ENCODE measurements at places on chromosomes 3 and 15.

- peak; percentile 68 for DNase-seq
Measured at GRCh38 chr3:50269977-50270413, 1.0 kb downstream of the SEMA3B start.

- no peak for DNase-seq
Measured at GRCh38 chr15:46961795-46962194, 755.5 kb upstream of the SEMA6D start.

GRCh38 chr3:179608931-179609720 lies 4.5 kb downstream of the NDUFB5 start:
- no peak for DNase-seq

- peak; percentile 50 for DNase-seq
Measured at GRCh38 chr3:159852821-159853505, 135.7 kb upstream of the IL12A start.

GRCh38 chr3:112372396-112372795 lies 39.4 kb downstream of the CD200 start:
- DNase-seq, result no peak

DNA sequence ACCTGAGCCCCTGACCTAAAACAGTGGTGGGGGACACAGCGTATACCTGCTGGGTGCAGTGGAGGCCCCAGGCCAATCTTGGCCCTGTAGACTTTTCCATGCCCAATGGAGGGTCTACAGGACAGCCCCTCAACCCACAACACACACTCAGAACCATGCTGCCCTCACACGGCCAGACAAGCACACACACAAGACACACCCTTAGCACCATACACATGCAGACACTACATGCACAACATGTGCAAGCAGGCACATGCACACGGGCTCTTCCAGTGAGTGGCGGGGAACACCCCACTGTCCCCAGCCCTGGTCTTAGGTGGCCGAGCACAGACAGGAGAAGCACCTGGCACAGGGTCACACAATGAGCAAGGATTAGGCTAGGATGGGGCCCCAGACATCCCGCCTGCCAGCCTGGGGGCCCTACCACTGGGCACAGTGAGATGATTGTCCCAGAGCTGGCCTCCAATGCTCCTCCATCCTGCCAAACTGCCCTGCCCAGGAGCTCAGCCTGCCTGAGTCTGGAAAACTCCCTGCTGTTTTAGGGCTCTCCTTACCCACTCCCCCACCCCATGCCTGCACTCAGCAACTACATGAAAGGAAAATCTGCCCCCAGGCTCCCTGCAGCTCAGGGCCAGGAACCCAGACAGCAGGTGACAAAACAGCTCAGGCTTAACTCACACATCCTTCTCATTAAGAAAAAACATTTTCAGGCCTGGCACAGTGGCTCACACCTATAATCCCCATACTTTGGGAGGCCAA lies 15.8 kb downstream of the IQSEC1 start:
- no peak for DNase-seq

GRCh38 chr3:79917561-79917960 lies 149.8 kb upstream of the ROBO1 start:
- no peak for DNase-seq

DNA sequence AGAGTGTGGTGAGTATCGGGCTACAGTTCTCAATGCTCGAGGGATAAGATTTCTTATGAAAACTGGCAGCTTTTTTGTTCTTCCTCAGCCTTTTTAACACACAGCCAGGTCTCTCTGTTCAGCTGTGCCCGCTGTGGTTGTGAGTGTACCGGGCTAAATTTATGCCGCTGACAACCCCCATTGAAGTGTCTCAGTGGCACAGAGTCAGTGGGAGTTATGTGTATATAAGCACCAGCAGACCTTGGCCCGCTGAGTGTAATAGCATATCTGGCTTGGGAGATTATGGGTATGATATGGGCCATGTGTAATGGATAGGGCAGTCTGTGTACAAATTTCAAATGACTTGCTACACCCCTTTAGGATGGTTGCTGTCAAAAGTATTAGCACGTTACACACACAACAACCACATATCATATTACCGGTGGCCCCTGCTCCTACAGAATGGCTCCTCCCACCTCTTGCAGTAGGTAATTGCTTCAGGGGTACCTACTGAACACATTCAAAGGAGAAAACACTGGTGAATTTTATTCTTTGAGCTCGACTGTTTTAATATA lies 26.9 kb upstream of the NR2F2 start:
- DNase-seq, result no peak

DNA sequence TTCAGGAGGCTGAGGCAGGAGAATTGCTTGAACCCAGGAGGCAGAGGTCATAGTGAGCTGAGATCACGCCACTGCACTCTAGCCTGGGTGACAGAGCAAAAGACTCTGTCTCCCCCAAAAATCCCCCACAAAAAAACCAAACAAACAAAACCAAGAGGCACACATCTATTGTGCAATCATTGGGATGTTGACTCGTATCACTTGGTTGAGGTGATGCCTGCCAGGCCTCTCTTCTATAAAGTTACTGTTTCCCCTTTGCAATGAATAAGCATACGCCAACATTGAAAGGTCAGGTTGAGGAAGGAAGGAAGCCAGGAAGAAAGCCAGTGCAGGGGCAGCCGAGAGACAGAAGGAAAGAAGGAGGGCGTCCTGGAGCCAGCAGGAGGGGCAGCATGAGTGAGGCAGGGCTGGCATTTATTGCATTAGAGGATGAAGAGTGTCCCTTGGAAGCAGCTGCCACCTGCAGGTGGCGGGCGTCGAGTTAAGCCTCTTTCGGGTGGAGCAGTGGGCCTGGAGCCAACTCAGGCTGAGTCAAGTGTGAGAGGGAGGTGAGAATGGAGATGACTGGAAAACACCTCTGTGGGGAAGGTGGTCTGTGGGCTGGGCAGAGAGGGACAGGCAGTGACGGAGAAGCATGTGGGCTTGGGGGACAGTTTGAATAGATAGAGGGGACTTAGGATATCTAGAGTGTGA lies 8.3 kb upstream of the CSPG4 start:
- peak; percentile 80 for DNase-seq

GRCh38 chr3:8290611-8291010 lies 211.0 kb upstream of the LMCD1 start:
- no peak for DNase-seq

DNA sequence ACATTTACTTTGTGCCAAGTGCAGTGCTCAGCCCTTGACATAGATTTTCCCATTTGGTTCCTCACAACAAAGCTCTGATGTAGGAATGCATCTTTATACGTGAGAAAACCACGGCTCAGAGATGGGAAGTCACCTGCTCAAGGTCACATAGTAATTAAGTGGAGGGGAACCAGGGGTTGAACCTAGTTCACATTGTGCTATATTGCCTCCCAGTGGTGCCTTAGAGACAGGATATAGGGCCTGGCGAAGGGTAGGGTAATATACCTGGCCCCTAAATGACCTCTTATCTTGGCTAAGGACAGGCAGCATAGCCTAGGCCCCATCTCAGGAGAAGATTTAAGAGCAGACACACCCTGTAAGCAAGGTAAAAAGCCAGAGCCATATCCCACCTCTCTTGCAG lies 71.5 kb downstream of the FOXP1 start:
- DNase-seq, result no peak
